ENCODE measurements at places on chromosomes 3 and 15. TPM values are rescaled to one million over a fixed set of nuclear protein-coding genes. Genes with fewer than 3 reads are reported as not detected.

GRCh38 chr3:131007782-131008181 is 18.8 kb downstream of the ASTE1 start:
- H3K4me3 ChIP-seq, result no peak overlapping the region
- peaks cover 6% of the 10 kb centered on the region for H3K4me1 ChIP-seq
- no peak for DNase-seq
- H3K27me3 ChIP-seq, result no peaks in the 10 kb centered on the region
- H3K36me3 ChIP-seq, result peaks cover 30% of the 10 kb centered on the region
- H3K27ac ChIP-seq, result no peak overlapping the region

- no peaks in the 10 kb centered on the region for H3K4me1 ChIP-seq
- H3K36me3 ChIP-seq, result no peaks in the 10 kb centered on the region
- H3K4me3 ChIP-seq, result no peak overlapping the region
- H3K27me3 ChIP-seq, result no peaks in the 10 kb centered on the region
- no peak for DNase-seq
These were observed 547.6 kb downstream of the NLGN1 start for GRCh38 chr3:173945170-173945569.

The CNTN3 gene
- not detected for total RNA-seq

GRCh38 chr3:14905055-14905657 is 42.2 kb upstream of the NR2C2 start:
- no peak overlapping the region for H3K4me3 ChIP-seq
- no peak overlapping the region for H3K27ac ChIP-seq
- no peak for DNase-seq
- no peaks in the 10 kb centered on the region for H3K27me3 ChIP-seq

GRCh38 chr3:14131134-14131533 is 6.3 kb downstream of the TMEM43 start:
- H3K4me3 ChIP-seq, result no peak overlapping the region
- H3K27ac ChIP-seq, result no peak overlapping the region
- peaks cover 31% of the 10 kb centered on the region for H3K36me3 ChIP-seq
- DNase-seq, result no peak

- no peak for DNase-seq
- no peaks in the 10 kb centered on the region for H3K4me1 ChIP-seq
- no peak overlapping the region for H3K4me3 ChIP-seq
- no peak overlapping the region for H3K27ac ChIP-seq
These were observed 104.3 kb downstream of the NEO1 start for GRCh38 chr15:73156431-73157191.

The ABHD17C gene
- 7.3 TPM for total RNA-seq

- H3K36me3 ChIP-seq, result no peaks in the 10 kb centered on the region
- peak overlapping the region; percentile 65 for H3K4me3 ChIP-seq
- no peak overlapping the region for H3K27ac ChIP-seq
- peaks cover 26% of the 10 kb centered on the region for H3K27me3 ChIP-seq
- DNase-seq, result no peak
These were observed 666 bp upstream of the SEMA3F start for GRCh38 chr3:50154476-50154839.

DNA sequence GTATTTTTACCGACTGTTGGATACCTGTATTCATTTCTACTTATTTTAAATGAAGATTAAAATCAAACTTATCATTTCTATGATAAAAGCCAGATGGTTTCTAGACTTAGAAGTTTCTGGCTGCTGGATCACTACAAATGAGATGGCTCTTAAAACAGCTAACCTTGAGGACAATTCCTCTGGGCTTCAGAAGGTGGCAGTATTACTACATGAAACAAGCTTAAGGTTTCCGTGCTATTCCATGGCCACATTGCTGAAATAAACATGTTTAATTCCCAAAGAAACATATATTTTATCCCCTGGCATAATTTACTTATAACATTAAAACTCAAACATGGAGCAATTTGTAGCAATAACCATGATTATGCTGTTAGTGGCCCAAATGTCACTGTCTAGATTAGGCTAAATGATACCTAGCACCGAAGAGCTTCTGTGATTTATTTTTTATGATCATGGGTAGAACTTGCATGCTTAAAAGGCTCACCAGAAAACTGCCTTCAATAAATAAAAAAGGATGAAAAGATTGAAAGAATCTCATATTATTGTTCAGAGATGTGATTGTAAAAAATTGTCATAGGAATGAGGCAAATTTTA is 204.0 kb upstream of the NANOGP8 start:
- H3K36me3 ChIP-seq, result peaks cover 1% of the 10 kb centered on the region
- H3K4me1 ChIP-seq, result no peaks in the 10 kb centered on the region
- no peaks in the 10 kb centered on the region for H3K27me3 ChIP-seq
- H3K27ac ChIP-seq, result no peak overlapping the region

GRCh38 chr3:165859061-165859460 is 21.8 kb upstream of the BCHE start:
- H3K27me3 ChIP-seq, result no peaks in the 10 kb centered on the region
- no peaks in the 10 kb centered on the region for H3K4me1 ChIP-seq
- H3K4me3 ChIP-seq, result no peak overlapping the region
- no peaks in the 10 kb centered on the region for H3K36me3 ChIP-seq
- H3K27ac ChIP-seq, result no peak overlapping the region
- DNase-seq, result no peak

DNA sequence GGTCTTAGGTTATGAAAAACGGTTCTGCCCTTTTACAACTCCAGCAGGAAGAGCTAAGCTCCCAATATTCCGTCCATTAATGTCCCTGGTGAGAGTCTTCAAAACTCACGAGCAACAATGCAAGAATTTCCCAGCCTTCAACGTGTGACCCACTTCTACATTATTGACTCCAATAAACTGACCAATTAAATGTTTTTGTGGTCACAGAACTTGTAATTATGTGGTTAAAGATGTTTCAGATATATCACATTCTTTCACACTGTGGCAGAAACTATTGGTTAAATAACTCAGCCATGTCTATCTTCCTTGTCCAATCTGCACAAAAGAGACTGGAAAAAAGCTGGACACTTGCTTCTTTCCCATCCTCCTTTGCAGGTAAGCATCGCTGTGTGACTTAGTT is 286.6 kb upstream of the ADAMTS9 start:
- no peak overlapping the region for H3K27ac ChIP-seq
- no peaks in the 10 kb centered on the region for H3K4me1 ChIP-seq
- H3K27me3 ChIP-seq, result peaks cover 9% of the 10 kb centered on the region
- no peak overlapping the region for H3K4me3 ChIP-seq

DNA sequence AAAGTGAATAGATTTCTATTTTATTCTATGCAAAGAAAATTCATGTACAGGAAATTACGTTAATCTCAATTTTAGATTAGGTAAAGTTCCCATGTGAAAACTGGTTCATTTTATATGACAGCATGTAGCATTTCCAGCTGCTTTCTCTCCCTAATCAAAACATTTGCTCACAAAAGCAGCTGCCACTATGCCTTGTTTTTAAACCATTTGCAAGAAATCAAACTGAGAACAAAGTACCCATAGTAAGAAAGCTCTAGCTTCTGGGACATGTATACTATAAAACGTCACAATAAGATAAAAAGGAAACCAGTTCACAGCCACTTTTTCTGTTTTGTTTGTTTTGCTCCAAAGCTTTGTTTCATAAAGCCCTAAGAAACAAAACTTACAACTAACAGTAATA is 5.0 kb upstream of the CRYBG3 start:
- no peak overlapping the region for H3K27ac ChIP-seq
- H3K36me3 ChIP-seq, result no peaks in the 10 kb centered on the region
- no peak for DNase-seq
- H3K27me3 ChIP-seq, result peaks cover 4% of the 10 kb centered on the region
- peaks cover 18% of the 10 kb centered on the region for H3K4me1 ChIP-seq

- no peaks in the 10 kb centered on the region for H3K4me1 ChIP-seq
- no peaks in the 10 kb centered on the region for H3K36me3 ChIP-seq
- no peak overlapping the region for H3K27ac ChIP-seq
These were observed 20.7 kb downstream of the TIMP4 start for GRCh38 chr3:12138044-12138443.

The CAMP gene
- not detected for total RNA-seq

The FSD2 gene
- total RNA-seq, result not detected

The SEMA5B gene
- total RNA-seq, result not detected

- H3K4me1 ChIP-seq, result no peaks in the 10 kb centered on the region
- no peak overlapping the region for H3K4me3 ChIP-seq
- no peaks in the 10 kb centered on the region for H3K36me3 ChIP-seq
- no peak overlapping the region for H3K27ac ChIP-seq
- no peaks in the 10 kb centered on the region for H3K27me3 ChIP-seq
These were observed 370.2 kb upstream of the ZNF385D start for GRCh38 chr3:22121068-22121701.

All from activated naive CD4-positive, alpha-beta T cell treated with anti-CD3 and anti-CD28 coated beads for 36 hours (primary cell).